ENCODE measurements at places on chromosomes 6 and 20.

DNA sequence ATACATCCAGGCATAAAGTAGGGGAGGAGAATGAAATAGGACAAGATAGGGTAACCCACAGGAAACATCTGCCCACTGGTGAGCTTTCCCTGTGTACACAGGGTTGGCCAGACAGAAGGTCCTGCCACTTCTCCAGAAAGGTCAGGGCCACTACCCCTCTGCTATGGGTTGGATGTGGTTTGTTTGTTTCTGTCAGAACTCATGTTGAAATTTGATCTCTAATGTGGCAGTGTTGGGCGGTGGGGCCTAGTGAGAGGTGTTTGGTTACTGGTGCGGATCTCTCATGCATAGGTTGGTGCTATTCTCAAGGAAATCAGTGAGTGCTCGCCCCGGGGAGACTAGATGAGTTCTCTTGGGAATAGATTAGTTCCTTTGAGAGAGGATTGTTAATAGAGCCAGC lies 15.6 kb upstream of the MAS1 start:
- no peak for DNase-seq

GRCh38 chr6:47163536-47163935 lies 121.4 kb upstream of the ADGRF1 start:
- no peak for DNase-seq

- peak; percentile 69 for DNase-seq
Observed at GRCh38 chr6:130412556-130413290, 46.9 kb downstream of the TMEM200A start.

GRCh38 chr20:63544958-63545516 lies 2.5 kb downstream of the SRMS start:
- no peak for DNase-seq

- DNase-seq = no peak
Observed at GRCh38 chr6:21450149-21450548, 143.4 kb upstream of the SOX4 start.

DNA sequence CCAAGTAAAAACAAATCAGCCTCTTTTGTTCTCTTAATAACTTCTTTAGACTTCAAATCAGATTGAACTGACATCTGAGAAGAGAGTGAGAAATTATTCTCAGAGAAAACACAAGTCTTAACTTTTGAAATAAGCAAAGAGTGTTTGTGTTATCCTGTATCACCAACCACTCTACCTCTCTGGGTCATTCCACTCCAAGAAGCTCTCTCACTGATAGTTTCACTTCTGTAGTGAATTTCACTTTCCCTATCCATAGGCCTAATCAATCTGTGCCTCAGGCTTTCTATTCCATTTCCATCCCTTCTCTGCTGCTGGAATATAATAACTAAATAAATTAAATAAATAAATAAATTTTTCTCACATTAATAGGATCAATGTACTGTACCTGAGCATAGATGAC lies 235.0 kb downstream of the HTR1B start:
- DNase-seq = no peak

GRCh38 chr20:36279776-36280175 lies 26.4 kb upstream of the DLGAP4 start:
- no peak for DNase-seq

DNA sequence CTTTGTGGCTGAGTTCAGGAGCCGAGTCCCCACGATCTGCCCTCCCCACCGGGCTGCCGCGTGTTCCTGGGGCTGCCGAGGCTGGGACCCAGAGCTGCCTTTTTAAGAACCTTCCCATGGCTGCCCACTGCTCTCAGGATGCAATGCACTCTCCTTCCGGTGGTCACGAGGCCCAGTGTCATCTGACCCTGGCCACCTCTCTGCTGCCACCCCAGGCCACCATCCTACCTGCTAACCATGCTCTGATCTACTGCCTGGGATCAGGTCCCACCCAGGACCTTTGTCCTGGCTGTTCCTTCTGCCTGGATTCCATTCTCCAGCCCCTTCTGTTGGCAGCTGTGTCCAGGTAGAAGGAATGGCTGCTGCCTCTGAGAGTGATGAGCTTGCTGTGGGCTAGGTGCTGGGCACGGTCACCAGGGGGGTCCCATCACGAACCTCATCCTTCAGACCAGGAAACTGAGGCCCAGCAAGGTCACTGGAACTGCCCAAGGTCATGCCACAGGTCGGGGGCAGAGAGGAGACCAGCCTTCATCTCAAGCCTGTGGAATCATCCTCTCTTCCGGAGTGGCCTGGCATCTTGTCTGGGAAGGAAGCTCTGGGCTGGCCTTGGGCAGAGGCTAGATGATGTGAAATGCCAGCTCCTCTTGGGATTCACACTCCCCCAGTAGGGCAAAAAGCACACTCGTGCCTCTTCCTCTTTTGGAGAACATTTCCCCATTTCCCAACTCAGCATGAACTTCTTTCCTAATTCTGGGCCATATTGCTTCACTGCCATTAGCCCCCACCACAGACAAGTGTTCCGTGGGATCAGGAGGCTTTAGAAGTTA lies 20.5 kb downstream of the PCK1 start:
- no peak for DNase-seq

GRCh38 chr20:33594743-33595142 lies 67.4 kb upstream of the C20orf144 start:
- no peak for DNase-seq

DNA sequence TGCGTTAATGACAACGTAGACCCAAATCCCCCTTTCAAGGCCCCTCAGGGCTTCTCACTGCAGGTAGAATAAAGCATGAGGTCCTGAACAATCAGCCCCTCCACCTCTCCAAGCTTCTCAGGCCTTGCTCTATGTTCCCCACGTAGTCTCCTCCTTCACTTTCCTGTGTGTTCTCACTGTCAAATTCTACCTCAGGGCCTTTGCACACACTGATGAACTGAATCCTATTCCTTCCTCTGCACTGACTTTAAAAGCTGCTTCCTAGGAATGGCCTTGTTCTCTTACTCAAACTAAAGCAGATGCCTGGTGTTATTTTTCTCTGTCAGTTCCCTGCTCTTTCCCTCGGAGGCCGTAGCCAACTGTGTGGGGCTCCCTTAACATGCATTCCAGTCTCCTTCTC lies 66.8 kb upstream of the EDN1 start:
- DNase-seq = no peak

DNA sequence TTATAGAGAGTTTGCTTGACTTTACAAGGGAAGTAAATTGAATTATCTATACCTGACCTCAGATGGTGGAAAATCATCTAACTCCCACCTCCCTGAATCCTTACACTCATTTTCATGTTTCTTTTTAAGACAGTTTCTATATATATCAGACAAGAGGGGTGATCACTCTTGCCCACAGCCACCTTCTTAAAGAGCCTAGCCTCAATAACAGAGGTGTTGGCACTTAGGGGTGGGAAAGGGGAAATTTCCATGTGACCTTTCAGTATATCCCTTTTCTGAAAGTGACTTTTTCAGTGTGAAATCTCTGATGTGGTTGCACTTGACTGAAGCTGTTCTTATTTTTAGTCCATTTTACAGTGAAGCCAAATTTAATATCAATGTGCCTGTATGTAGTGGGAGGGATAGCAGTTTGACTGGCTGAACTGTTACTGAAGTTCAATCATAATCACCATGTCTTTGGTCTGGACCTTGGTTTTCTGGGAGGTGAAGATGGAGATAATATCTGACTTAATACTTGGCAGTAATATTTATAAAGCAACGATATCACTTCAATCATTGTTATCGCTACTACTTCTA lies 141.3 kb downstream of the MAP3K7 start:
- DNase-seq = no peak

GRCh38 chr6:40356242-40356910 lies 230.8 kb downstream of the LRFN2 start:
- DNase-seq = peak; percentile 55

DNA sequence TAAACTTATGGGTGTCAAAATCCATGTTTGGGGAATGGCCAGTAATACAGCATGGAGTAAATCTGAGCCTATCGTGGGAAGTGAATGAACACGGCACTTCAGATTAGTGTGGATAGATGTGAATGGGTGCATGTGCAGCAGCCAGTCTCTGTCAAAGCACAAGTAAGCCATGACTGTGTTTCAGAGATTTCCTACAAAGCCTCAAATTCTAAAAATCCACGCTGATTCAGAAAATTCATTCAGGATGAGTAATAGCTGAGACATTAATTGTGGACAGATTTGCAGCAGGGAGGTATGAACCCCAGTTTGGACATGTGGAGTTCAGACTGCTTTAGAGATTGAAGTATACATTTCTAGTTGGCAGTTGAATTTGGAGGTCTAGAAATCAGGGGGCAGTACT lies 115.1 kb downstream of the QKI start:
- DNase-seq = peak; percentile 93

- peak; percentile 99 for DNase-seq
Observed at GRCh38 chr6:43627008-43627825, 1.8 kb downstream of the GTPBP2 start.

GRCh38 chr6:27157459-27158315 lies 89.8 kb upstream of the PRSS16 start:
- peak; percentile 81 for DNase-seq

DNA sequence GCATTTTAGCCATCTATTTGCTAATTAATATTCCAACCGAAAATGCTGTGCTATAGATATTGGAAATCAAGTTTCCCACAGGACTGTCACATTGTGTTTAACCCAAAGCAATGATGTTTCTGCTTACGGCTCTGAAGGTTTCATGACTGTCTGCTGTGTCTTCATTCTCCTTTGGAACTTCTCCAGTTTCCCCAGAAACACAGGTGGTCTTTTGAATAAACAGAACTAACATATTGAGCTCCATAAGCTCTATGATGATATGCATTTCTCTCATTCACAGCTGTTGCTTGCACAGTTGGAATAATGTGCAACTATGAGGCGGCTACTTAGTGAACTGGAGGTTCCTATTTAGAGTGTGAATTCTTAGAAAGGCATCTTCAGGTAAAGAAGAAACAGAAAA lies 266.0 kb upstream of the ID4 start:
- no peak for DNase-seq

DNA sequence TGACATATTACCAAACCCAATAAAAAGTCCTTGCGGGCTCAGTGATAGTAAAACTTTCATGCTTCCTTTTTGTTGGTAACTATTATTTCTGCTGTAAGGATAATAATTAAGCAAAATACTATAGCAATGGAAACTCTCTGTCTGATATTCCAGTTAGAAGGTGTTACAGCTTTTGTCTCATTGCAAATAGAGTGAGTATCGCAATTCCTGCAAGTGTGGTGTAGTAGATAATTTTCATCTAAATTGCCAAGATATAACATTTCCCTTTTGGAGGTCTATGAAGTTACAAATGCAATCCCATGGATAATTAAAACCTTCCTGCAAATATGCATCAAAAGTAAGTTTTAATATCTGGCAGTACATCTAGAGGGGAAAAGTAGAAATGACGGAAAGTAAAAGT lies 88.7 kb upstream of the CD93 start:
- no peak for DNase-seq

- DNase-seq = peak; percentile 42
Observed at GRCh38 chr20:38658879-38659596, 57.4 kb downstream of the ARHGAP40 start.
